ENCODE measurements at places on chromosomes 6 and 20.
A peak's percentile ranks its signal among the peaks of the same experiment; 100 is the strongest.

GRCh38 chr6:82248273-82248735 lies 760 bp upstream of the IBTK start:
- DNase-seq: no peak

DNA sequence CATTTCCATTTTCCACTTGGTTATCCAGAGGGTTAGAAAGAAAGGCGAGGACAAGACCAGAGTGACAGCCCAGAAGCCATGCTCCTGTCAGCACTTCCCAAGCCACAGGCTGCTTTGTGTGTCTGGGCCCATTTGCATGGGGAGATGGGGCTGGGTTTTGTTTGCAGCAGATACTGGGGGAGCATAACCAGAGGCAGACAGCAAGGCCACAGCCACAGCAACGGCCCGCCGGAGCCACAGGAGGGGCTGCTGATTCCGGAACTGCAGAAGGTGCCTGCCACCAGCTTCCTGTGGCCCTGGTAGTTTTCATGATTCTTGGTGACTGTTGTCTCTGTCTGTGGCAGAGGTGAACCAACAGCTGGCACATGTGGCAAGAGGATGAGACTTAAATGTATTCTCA lies 106.6 kb downstream of the DLL1 start:
- DNase-seq: no peak

DNA sequence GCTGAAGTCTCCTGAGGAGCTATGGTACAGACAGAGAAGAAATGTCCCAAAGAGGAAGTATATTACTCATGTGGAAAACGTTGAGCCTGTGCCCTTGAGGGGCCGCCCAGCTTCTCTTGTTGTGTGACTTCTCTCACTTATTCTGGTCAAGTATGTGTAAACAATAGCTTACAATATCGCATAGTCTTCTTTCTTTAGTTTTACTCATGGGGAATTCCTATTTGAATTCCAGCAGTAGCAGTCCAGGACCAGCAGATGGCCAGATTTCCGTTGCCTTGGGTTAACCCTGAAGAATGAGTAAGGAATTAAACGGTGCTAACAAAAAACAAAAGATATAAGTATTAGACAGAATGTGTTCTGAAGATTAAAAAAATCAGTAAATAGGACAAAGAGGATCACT lies 522.0 kb upstream of the GJE1 start:
- no peak for DNase-seq

- no peak for DNase-seq
Measured at GRCh38 chr6:4402477-4402976, 267.2 kb upstream of the ECI2 start.

DNA sequence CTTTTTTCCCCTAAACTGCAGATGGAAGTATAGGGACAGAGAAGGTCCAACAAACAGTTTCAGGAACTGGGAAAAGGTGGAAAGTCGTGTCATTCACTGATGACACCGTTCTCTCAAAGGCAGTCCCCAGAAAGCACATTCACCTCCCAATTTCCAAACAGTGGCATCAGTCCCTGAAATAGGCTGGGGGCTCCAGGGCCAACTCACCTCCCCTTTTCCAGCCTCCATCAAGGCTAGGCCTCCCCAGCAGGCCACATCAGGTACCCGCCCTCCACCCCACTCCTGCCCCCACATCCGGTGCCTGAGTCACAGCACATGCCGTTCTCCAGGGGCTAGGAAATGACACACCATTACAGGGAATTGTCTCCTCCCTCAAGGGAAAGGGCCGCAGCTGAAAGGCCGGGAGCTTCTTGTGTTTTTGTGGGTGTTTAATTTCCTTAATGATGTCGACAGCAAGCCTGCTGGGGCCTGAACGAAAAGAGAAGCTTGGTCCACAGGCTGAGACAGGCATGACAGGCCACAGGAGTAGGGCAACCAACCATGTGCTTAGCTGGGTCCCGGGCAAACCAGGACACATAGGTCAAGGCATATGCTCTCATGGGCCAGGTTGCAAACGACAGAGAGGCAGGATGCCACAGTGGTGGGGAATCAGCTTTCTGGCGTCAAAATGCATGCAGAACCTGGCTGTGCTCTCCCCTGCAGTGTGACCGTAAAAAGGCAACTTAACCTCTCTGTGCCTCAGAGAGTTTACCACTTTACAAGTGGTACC lies 39.2 kb downstream of the ZMYND8 start:
- DNase-seq: peak; percentile 7

GRCh38 chr6:63940056-63940455 lies 304.5 kb downstream of the PHF3 start:
- DNase-seq: no peak
